ENCODE measurements at places on chromosomes 5 and 9.

DNA sequence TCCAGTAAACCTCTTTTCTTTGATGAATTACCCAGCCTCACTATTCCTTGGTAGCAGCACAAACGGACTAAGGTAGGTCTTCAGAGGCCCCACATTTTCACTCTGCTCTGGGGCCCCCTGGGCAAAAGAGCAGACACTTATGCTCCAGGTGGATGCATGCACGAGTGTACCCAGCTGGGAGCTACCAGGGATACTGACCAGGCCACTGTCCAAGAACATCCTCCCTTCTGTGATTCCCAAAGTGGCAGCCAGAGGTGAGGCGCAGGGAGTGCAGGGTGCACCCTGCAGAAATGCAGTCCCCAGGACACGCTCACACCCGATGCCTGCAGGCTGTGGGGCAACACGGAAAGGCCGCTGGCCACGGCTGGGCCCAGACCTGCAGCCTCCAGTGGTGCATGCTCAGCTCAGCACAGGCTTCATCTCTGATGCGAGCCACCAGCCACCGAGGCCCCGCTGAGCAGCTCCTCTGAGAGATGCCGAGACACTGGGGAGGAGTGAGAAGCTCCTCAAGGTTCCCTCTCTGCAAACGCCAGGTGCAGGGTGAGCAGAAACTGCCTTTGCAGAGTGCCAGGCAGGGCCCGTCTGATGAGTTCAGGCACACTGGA, 48.1 kb upstream of the OLFM1 start:
- DNase-seq = no peak

DNA sequence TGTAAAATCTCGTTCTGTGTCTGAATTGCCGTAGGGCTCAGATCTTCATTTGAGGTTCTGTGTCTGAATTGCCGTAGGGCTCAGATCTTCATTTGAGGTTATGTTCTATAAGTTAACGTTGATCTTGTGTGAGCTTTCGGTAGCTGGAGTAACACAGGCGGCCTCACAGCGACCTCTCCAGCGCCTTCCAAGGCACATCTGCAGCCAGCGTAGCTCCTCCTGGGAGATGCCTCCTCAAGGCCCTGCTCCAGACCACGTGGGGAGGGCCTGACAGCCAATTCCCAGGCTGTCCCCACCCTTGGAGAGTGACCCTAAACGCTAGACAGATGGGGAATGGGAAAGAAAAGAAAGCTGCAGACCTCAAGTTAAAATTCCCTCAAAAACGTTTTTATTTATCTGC, 8.7 kb upstream of the AHRR start:
- no peak for DNase-seq

GRCh38 chr9:16985559-16986348, 115.3 kb upstream of the BNC2 start:
- no peak for DNase-seq

GRCh38 chr5:171122372-171122771, 186.7 kb upstream of the TLX3 start:
- no peak for DNase-seq

GRCh38 chr5:109403469-109403868, 6.3 kb downstream of the PJA2 start:
- no peak for DNase-seq

DNA sequence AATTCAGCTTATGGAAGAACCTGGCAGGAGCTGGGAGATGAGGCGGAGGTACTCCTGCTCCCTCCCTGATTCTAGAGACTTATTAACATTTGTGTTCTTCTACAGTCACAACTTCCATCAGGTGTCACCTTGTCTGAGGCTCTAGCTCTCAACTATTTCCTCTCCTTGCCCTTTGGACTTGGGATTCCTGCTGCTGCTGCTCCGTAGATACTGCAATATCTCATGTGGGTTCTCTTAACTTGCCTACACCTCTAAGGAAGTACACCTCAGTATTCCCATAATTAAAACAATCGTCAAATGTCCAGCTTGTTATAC, 21.2 kb downstream of the ANXA1 start:
- no peak for DNase-seq

GRCh38 chr9:104864675-104865104, 63.3 kb downstream of the ABCA1 start:
- no peak for DNase-seq

- DNase-seq = no peak
Measured at GRCh38 chr9:113906411-113907110, 30.5 kb downstream of the ZNF618 start.

- DNase-seq = no peak
Measured at GRCh38 chr9:110602281-110602680, 22.7 kb upstream of the SVEP1 start.

DNA sequence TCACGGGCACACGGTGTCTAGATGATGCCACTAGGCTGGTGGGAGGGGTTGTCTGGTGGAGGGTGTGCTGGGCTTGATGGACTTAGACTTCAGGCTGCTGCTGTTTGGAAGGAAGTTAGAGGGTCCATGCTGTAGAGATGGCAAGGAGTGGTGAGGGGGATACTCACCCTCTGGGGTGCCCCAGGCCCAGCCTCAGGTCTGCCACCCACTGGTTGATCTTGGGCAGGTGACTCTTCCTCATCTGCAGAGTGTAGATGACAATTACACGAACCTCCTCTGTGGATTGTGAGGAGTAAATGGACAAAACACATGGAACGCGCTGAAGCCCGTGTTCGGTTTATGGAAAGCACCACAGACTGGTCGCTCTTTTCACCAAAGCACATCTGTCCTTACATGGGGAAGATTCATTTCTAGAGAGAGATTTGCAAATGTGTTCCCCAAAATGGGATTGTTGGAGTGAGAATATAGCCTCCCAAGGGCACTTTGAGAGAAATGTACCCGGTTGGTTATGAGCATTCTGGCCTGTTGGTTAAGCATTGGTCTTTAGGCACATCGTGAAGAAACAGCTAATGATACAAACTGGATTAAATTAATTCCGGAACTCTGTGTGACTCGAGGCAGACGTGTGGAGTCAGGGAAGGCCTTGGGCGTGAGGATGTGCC, 58.2 kb downstream of the ZNF618 start:
- DNase-seq = no peak

DNA sequence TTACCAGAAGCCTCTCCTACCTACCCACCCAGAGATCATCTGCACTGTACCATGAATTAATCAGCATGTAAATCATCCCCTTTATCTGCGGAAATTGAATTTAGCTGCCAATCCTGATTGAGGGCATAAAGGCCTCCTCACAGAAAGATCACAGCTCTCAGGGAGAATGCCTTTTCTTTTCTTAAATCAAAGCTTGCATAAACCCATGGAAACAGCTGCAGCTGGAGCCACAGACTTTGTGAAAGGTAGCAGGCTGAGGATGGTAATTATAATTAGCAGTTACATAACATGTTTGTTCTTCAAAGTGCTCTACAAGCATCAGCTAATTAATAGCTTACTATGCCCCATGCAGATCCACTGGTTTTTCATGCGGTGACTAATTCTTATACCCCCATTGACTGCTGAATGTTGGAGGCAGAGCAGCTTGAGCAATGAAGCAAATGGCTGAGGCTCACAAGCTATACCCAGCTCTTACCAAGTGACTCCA, 54.6 kb downstream of the SUSD1 start:
- no peak for DNase-seq

- no peak for DNase-seq
Measured at GRCh38 chr9:116275418-116276195, 122.0 kb downstream of the PAPPA start.

DNA sequence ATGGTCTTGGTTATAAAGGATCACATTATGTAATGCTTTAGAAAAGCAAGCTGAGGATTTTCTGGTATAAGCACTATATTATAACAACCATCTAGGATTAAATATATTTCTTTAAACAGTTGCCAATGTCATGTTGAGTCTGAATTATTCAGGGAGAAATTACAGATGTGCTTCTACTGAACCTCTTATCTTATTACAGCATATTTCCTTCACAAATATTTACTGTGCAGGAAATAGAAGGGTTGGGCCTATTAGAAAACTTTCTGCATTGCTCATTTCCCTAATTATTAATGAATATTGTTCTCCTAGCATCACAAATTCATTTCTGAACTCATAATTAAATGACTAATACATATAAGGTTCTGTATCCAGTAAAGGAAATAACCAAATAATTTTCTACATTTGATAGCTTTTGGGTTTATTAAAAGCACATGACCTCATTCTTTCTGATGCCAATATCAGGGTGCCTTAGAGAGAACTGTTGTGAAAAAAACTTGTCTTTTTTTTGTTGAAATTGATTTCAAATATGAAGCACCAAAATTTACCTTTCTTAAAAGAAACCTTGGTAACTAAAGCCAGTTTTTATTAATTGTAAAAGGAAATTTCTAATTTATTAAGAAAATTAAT, 476.8 kb upstream of the PTGER4 start:
- DNase-seq = no peak

- DNase-seq = no peak
Measured at GRCh38 chr9:123107639-123108285, 74.3 kb downstream of the GPR21 start.

Data from stimulated activated CD8-positive, alpha-beta memory T cell treated with anti-CD3 and anti-CD28 coated beads, Interleukin-4, amount 100 ng/mL, for 1 hour (primary cell).